ENCODE measurements at places on chromosomes 2 and 18.

DNA sequence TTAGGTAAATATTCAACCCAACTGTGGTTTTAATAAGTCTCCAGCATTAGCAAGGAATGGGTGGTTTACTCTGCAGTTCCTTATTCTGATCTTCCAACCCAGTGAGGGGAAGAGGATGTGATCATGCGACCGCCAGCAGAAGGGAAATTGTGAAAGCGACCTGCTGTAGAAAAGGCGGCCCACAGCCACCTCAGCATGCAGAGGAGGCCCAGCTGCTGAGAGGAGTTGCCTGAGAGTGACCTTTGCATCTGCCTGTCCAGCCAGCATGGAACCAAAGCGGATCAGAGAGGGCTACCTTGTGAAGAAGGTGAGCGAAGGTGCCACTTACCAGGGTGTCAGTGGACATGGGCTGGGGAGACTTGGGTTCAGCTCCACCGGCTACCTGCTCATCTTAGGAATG is at the start of gene PLEK:
TSS of gene PLEK (plus strand) at position 196 of the 400 bp plus-strand sequence. CDS start at position 266, 70 bp downstream.
- DNase-seq, result no peak

- DNase-seq, result peak; percentile 54
Measured at GRCh38 chr2:43218702-43219382, 7.6 kb downstream of the ZFP36L2 start.

GRCh38 chr2:150147889-150148683 is 339.4 kb downstream of the RND3 start:
- no peak for DNase-seq

- DNase-seq, result no peak
Measured at GRCh38 chr2:177207101-177207500, 5.5 kb upstream of the HNRNPA3 start.

- no peak for DNase-seq
Measured at GRCh38 chr18:47397671-47398319, 146.3 kb upstream of the SKOR2 start.

GRCh38 chr18:5214583-5215351 is 17.7 kb upstream of the AKAIN1 start:
- no peak for DNase-seq

DNA sequence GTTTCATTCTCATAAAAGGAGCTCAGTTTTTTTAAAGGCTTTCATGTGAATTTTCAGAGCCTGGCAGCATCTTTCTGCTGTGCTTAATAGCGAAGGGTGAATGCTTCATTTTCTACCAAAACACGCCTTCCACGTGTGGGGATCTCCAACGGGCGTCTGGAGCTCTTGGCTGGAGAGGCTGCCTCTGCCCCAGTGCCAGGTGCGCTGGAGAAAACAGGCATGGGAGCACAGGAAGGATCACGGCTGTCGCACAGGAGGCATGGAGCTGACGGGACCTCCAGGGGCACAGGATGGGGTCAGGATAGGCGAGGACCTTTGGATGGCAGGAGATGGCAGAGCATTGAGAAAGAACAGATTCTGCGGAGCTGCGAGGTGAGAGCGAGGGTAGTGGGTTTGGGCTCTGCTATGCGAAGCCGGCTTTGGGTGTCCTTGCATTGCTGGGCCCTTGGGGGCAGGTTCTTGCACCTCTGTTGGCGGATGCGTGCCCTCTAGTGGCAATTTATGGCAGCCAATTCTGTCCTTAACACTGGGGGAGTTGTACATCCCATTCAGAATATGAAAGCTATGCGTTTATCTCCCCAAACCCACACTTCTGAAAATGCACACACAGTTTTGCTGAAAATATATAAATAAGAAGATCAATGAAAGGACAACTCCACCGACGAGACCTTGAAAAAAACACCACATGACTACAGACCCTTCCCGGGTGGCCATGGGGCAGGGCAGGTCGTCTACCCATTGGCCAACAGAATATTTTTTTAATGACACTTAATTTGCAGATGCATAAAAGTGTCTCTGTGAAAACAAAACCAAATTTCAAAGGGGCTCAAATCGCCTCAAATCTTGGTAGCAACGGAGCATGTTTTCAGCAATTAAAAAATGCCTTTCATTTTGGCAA is 90.4 kb upstream of the SLC35G4 start:
- DNase-seq, result no peak

DNA sequence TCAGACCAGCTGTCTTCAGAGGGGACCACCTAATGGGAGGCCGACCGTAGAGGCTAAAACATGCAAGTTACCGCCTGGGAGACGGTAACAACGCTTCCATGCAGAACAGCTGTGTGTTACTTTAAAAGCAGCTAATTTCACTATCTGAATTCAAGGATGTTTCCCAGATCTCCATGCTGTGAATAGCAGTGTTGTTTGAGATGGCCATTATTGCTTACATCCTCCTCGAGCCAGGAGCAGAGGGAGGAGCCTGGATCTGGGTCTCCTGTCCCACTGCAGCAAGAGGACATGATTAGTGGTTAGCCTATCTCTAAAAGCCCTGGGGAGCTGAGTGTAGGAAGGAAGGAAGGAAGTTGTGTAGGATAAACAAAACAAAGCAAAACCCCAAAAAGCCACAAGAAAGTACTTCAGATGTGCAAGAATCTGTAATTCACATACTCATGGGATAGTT is 50.9 kb downstream of the ACTR2 start:
- DNase-seq, result no peak

- DNase-seq, result no peak
Measured at GRCh38 chr2:74880054-74880728, 46.3 kb downstream of the HK2 start.

- DNase-seq, result no peak
Measured at GRCh38 chr18:54165450-54165849, 59.0 kb downstream of the MBD2 start.

- no peak for DNase-seq
Measured at GRCh38 chr2:7405861-7406715, 488.9 kb downstream of the RNF144A start.

- DNase-seq, result no peak
Measured at GRCh38 chr2:241177526-241178334, 10.7 kb upstream of the ANO7 start.

GRCh38 chr18:36672437-36673344 is 156.1 kb downstream of the TPGS2 start:
- DNase-seq, result no peak

- no peak for DNase-seq
Measured at GRCh38 chr2:217396586-217396985, 536.7 kb upstream of the TNP1 start.

- DNase-seq, result no peak
Measured at GRCh38 chr2:170155022-170155722, 22.8 kb upstream of the MYO3B start.

- peak; percentile 31 for DNase-seq
Measured at GRCh38 chr18:79964330-79965118, at the start of gene HSBP1L1. Gene HSBP1L1 (plus strand): TSS chr18:79964643. CDS start chr18:79964736, 93 bp downstream.

DNA sequence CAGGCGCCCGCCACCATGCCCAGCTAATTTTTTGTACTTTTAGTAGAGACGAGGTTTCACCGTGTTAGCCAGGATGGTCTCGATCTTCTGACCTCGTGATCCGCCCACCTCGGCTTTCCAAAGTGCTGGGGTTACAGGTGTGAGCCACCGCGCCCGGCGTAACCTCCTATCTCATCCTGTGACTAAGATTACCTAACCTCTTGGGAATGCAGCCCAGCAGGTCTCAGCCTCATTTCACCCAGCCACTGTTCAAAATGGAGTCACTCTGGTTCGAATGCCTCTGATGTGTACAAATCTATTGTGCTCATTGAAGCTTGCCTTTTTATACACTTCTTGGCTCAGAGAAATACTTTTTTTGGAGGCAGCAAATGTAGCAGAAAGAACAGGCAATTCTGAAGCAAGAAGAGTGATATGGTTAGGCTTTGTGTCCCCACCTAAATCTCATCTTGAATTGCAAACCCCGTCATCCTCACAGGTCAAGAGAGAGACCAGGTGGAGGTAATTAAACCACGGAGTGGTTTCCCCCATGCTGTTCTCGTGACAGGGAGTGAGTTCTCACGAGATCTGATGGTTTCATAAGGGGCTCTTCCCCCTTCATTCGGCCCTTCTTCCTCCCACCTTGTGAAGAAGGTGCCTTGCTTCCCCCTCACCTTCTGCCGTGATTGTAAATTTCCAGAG is 60.6 kb downstream of the SLC4A3 start:
- DNase-seq, result no peak

GRCh38 chr2:205700331-205701132 is 18.2 kb downstream of the NRP2 start:
- DNase-seq, result no peak

- DNase-seq, result no peak
Measured at GRCh38 chr2:10981941-10982431, 70.3 kb downstream of the KCNF1 start.

- no peak for DNase-seq
Measured at GRCh38 chr2:30223413-30223874, 7.9 kb upstream of the LBH start.

DNA sequence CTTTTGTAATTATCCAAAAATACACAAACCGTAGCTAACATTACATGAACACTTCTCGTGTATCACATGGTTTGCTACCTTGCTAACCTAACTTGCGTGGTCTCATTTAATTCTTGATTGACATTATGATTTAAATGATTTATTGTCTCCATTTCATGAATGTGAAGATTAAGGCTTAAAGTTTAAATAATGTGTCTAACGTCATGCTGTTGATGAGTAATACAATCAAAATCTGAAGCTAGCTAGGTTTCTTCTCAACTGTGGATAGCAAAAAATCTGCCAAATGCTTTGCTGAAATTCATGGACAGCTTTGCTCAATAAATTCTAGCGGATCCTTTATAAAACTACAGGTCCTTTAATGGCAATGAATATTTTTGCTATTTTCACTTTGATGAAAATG is 274.1 kb upstream of the MC4R start:
- no peak for DNase-seq

DNA sequence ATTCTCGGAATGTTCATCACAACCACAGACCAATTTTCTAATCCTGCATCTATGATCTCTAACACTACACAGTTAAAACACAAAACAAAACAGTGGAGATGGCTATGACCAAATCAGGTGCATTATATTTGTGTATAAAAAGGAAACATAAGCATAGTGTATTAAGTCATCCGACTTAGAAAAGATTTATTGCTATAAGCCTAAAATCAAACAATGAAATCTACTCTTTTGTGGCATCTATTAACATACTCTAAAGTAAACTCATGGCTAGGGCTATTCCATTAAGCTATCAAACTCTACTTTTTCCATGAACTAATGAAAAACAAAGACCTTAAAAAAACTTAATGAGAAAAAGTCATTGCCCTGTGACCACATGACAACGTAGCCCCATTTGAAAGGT is 8.7 kb downstream of the SP3 start:
- DNase-seq, result no peak

DNA sequence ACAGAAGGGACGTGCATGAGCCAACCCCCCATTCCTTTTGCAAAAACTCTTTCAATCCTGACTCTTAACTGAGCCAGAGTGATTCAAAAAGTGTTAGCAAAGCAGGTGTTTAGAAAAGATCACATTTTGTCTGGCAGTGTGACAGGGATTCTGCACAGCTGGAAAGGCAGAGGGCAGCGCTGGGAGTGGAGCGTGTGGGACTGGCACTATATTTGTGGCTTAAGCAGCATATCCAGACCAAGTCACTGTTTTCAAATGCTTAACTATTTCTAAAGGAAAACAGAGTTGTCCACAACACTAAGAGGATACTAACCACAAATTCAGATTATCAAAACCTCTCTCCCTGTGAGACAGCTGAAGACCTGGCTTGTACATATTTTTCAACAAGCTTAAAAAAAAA is 19.0 kb downstream of the CABYR start:
- DNase-seq, result no peak

- no peak for DNase-seq
Measured at GRCh38 chr2:8307606-8308180, 374.2 kb upstream of the ID2 start.

GRCh38 chr18:75067996-75068645 is 140.8 kb downstream of the PTGR3 start:
- DNase-seq, result no peak

DNA sequence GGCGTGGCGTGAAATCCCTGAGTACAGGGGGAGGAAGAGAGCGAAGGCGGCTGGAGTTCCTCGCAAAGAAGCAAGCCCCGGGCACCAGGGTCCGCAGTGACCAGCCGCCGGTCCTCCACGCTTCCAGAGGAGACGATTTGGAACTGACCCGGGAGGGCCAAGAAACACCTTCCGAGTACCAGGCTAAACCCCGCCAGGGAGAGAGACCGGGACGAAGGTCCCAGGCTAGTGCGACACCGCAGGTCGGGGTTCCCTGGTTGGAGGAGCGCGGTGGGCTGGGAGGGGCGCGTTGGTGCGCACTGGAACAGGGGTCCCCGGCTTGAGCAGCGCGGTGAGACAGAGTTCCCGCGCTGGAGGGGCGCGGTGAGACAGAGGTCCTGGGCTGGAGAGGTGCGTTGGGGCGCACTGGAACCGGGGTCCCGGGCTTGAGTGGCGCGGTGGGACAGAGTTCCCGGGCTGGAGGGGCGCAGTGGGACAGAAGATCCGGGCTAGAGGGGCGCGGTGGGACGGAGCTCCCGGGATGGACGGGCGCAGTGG is 901 bp downstream of the WDFY1 start:
- no peak for DNase-seq

- no peak for DNase-seq
Measured at GRCh38 chr2:195531754-195532153, 125.3 kb upstream of the SLC39A10 start.

DNA sequence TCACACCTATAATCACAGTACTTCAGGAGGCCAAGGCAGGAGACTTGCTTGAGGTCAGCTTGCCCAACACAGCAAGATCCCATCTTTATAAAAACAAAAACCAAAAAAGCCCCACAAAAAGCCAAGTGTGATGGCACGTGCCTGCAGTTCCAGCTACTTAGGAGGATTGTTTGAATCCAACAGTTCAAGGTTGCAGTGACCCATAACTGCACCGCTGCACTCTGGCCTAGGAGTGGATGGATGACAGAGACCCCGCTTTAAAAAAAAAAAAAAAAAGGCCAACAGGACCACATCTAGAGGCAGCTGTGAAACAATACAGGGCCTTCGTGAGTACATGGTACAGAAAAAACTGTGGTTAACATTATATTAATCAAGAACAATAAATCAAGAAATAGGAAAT is 56.2 kb downstream of the PRPF40A start:
- no peak for DNase-seq

GRCh38 chr2:229342376-229342775 is 71.3 kb upstream of the PID1 start:
- DNase-seq, result no peak

DNA sequence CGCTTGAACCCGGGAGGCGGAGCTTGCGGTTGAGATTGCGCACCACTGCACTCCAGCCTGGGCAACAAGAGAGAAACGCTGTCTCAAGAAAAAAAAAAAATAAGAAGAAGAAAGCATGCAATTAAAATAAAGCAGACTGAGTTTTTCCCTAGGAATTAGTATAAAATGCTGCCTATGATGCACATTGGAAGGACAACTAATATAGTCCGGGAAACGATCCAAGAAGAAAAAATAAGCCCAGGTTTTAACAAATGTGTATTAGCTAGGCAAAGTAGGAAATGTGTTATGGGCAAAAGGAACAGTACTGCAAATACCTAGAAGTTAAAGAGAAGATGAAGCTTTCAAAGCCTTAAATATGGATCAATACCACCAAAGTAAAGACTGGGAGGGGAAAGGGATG is 64.0 kb downstream of the SPIRE1 start:
- no peak for DNase-seq
